ENCODE measurements at places on chromosomes 12 and 14. TPM values are rescaled to one million over a fixed set of nuclear protein-coding genes. Genes with fewer than 3 reads are reported as not detected.

- no peak for DNase-seq
- H3K36me3 ChIP-seq, result no peaks in the 10 kb centered on the region
- H3K4me1 ChIP-seq, result peaks cover 11% of the 10 kb centered on the region
- H3K27me3 ChIP-seq, result peaks cover 39% of the 10 kb centered on the region
Measured at GRCh38 chr12:32895688-32896431, 717 bp downstream of the PKP2 start.

The PTPRR gene
- total RNA-seq, result not detected

- no peaks in the 10 kb centered on the region for H3K36me3 ChIP-seq
- no peak overlapping the region for H3K27ac ChIP-seq
- H3K4me3 ChIP-seq, result no peak overlapping the region
- no peak for DNase-seq
Measured at GRCh38 chr12:28107679-28108078, 82.6 kb upstream of the CCDC91 start.

The NFATC4 gene
- total RNA-seq, result not detected

DNA sequence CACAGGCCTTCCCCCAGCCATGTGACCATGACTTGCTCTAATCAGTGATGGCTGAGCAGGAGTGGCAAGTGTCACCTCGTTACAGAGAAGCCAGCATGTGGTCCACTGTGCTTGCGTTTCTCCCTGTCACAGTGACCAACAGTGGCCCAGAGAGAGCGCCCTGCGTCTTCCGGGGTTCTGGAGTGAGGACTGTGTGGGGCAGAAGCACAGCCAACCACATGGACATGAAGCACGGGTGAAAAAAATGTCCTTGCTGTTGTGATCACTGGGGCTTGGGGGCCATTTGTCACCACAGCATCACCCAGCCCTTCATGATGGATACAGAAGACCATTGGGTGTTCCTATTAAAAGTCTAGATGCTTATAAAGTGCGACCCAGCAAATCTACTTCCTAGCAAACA, 174.6 kb upstream of the C14orf180 start:
- no peak overlapping the region for H3K4me3 ChIP-seq
- H3K27ac ChIP-seq, result no peak overlapping the region
- DNase-seq, result no peak

- DNase-seq, result peak; percentile 65
- H3K4me3 ChIP-seq, result no peak overlapping the region
- no peaks in the 10 kb centered on the region for H3K36me3 ChIP-seq
- H3K27me3 ChIP-seq, result peaks cover 12% of the 10 kb centered on the region
Measured at GRCh38 chr14:66395300-66395699, 90.9 kb upstream of the CCDC196 start.

DNA sequence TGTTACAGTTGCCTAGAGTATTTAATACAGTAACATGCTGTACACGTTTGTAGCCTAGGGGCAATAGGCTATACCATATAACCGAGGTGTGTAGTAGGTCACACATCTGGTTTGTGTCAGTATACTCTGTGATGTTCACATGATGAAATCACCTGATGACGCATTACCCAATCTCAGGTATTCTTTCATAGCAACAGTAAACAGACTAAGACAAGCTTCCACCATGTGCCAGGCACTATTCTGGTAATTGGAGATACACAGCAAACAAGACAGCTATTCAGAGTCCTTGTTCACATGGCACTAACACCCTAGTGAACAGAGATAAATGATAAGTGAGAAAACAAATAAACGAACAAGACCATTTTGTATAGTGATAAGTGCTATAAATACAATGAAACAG, 3.8 kb upstream of the PDE3A start:
- DNase-seq, result no peak
- peaks cover 31% of the 10 kb centered on the region for H3K27me3 ChIP-seq
- H3K27ac ChIP-seq, result no peak overlapping the region
- no peaks in the 10 kb centered on the region for H3K36me3 ChIP-seq
- H3K4me3 ChIP-seq, result no peak overlapping the region
- peaks cover 8% of the 10 kb centered on the region for H3K4me1 ChIP-seq

DNA sequence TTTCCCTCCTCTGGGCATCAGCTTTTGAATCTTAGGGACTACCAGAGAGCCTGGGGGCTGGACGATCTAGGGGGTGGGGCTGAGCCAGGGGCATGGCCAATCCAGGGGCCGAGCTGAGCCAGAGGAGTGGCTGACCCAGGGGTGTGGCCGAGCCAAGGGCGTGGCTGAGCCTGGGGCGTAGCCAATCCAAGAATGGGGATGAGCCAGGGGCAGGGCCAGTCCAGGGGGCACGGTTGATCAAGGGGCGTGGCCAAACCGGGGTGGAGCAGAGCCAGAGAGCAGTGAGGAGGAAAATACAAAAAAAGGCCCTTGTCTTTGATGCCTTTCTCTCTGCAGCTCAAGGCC, 219.3 kb upstream of the NOS1 start:
- no peaks in the 10 kb centered on the region for H3K27me3 ChIP-seq
- no peaks in the 10 kb centered on the region for H3K4me1 ChIP-seq
- no peak overlapping the region for H3K27ac ChIP-seq
- H3K4me3 ChIP-seq, result no peak overlapping the region

GRCh38 chr12:50580436-50580835, 75.7 kb downstream of the DIP2B start:
- no peaks in the 10 kb centered on the region for H3K36me3 ChIP-seq
- DNase-seq, result no peak
- H3K4me3 ChIP-seq, result no peak overlapping the region
- H3K27me3 ChIP-seq, result no peaks in the 10 kb centered on the region
- no peak overlapping the region for H3K27ac ChIP-seq
- peaks cover 7% of the 10 kb centered on the region for H3K4me1 ChIP-seq

- H3K4me1 ChIP-seq, result peaks cover 2% of the 10 kb centered on the region
- H3K27me3 ChIP-seq, result peaks cover 8% of the 10 kb centered on the region
- no peak for DNase-seq
- H3K27ac ChIP-seq, result no peak within 1 kb of the TSS
Measured at GRCh38 chr12:78864403-78864869, at the start of gene SYT1. SYT1 (plus strand) TSS chr12:78864774.

The GPR68 gene
- total RNA-seq, result 45.3 TPM

The RAD51AP1 gene
- 55.6 TPM for total RNA-seq

The MYBPC1 gene
- total RNA-seq, result not detected

DNA sequence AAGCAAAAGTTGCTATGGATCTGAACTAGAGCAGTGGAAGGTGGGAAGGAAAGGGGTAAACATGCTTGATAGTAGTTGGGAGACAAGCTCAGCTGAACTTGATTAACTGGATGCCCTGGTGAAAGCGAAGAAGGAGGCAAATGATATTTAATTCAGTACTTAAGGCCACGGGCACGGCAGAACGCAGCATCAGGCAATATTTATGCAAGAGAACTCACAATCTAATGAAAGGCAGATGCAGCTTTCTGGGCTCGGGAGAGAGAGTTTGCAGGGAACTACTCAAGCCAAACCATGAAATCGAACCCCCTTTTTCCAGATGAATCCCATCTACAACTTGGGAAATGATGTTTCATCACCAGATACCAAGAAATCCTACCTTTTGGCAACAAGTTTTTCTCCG, 3.5 kb upstream of the CNIH1 start:
- no peak for DNase-seq
- H3K27ac ChIP-seq, result no peak overlapping the region
- H3K36me3 ChIP-seq, result peaks cover 6% of the 10 kb centered on the region
- H3K4me3 ChIP-seq, result no peak overlapping the region
- peaks cover 18% of the 10 kb centered on the region for H3K4me1 ChIP-seq
- peaks cover 18% of the 10 kb centered on the region for H3K27me3 ChIP-seq

DNA sequence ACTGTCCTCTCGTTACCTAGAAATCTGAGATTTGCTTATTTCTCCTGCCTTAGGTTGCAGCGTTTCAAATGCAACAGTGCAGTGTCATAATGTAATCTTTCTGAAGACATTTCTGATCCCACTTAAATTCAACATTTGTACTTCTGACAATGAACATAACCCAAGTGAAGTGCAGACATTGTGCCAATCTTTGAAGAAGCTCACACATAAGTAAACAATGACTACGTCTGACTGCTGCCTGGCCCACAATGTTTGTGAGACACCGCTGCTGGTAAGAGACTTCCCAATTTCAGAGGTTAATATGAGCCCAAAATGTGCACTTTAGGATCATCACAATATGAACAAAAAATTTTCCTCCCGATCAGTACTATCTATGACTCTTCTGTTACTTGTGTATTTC, 84.6 kb upstream of the BCL2L14 start:
- no peak overlapping the region for H3K4me3 ChIP-seq
- no peak for DNase-seq
- peaks cover 31% of the 10 kb centered on the region for H3K36me3 ChIP-seq
- H3K27ac ChIP-seq, result no peak overlapping the region

DNA sequence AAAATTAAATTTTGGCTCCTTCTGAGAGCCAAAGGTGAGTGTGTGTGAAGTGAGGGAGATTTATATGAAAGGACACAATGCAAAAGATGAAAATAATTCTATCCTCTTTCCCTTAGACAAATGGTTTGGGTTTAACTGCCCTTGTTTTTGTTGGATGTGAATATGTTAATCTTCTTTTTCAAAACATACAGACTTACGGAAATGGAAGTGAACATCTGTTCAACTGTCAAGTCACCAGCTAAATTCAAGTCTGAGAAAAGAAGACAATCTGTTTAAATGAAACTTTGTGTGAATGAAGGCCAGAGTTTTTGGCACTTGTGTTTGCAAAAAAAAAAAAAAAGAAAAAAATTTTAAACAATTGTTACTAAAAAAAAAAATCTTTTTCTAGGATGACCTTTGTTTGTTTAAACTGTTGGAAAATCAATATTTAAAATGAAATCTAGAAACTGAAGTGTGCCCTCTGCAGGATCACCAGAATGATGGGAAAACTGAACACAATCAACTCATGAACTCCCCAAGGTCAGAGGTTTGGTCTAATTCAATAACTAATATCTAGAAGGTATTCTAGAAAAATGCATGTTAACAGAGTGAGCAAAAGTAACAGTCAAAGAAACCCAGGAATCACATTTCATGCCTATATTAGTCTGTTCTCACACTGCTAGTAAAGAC, 448.8 kb downstream of the FLRT2 start:
- no peak for DNase-seq
- no peaks in the 10 kb centered on the region for H3K4me1 ChIP-seq
- H3K27me3 ChIP-seq, result no peaks in the 10 kb centered on the region
- peaks cover 4% of the 10 kb centered on the region for H3K36me3 ChIP-seq
- H3K27ac ChIP-seq, result no peak overlapping the region
- H3K4me3 ChIP-seq, result no peak overlapping the region

The HPD gene
- total RNA-seq, result not detected

The KHNYN gene
- total RNA-seq, result 55.4 TPM

The TAS2R50 gene
- 1.4 TPM for total RNA-seq

DNA sequence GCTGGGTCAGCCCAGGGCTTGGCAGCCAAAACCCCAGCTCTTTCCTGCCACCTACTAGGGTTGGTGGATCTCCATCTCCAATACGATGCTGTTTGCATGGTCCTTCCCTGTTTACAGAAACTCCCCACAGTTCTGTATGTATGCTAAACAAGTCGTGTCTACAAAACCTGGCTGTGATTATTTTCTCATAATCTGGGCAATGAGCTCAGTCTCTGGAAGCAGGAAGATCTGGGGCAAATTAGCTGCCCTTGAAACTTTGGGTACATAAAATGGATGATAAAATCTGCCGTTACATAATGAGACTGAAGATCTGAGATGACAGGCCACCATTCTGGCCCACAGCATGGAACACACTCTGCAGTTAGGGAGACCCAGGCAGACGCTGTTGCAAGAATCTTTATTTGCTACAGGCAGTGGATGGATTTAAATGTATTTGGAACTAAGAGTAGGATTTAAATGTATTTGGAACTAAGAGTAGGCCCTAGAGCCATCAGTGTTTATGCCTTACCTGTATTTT, 31.7 kb downstream of the ACADS start:
- H3K27me3 ChIP-seq, result peaks cover 4% of the 10 kb centered on the region
- no peak overlapping the region for H3K27ac ChIP-seq
- peaks cover 6% of the 10 kb centered on the region for H3K36me3 ChIP-seq
- no peaks in the 10 kb centered on the region for H3K4me1 ChIP-seq

- no peaks in the 10 kb centered on the region for H3K27me3 ChIP-seq
- H3K4me1 ChIP-seq, result peaks cover 50% of the 10 kb centered on the region
- no peak overlapping the region for H3K4me3 ChIP-seq
- no peak for DNase-seq
- H3K27ac ChIP-seq, result no peak overlapping the region
Measured at GRCh38 chr12:76022506-76022905, 9.1 kb downstream of the PHLDA1 start.

The MAP3K9 gene
- total RNA-seq, result 6.7 TPM

- no peak overlapping the region for H3K4me3 ChIP-seq
- no peak for DNase-seq
- H3K4me1 ChIP-seq, result peaks cover 13% of the 10 kb centered on the region
- H3K27me3 ChIP-seq, result no peaks in the 10 kb centered on the region
- no peak overlapping the region for H3K27ac ChIP-seq
Measured at GRCh38 chr12:176321-177181, 37.4 kb downstream of the SLC6A12 start.

The EML5 gene
- 1.7 TPM for total RNA-seq

DNA sequence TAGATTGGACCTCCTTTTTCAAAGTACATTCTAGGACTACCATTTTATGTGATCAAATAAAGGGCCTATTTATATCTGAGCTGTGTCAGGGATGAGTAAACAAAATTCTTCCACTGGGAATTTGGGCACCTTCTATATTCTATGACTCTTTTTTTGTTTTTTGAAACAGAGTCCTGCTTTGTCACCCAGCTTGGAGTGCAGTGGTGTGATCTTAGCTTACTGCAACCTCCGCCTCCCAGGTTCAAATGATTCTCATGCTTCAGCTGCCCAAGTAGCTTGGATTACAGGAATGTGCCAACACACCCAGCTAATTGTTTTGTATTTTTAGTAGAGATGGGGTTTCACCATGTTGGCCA, 64.8 kb downstream of the DRAM1 start:
- H3K36me3 ChIP-seq, result no peaks in the 10 kb centered on the region
- H3K4me3 ChIP-seq, result no peak overlapping the region
- peaks cover 2% of the 10 kb centered on the region for H3K4me1 ChIP-seq
- peaks cover 21% of the 10 kb centered on the region for H3K27me3 ChIP-seq
- DNase-seq, result no peak

DNA sequence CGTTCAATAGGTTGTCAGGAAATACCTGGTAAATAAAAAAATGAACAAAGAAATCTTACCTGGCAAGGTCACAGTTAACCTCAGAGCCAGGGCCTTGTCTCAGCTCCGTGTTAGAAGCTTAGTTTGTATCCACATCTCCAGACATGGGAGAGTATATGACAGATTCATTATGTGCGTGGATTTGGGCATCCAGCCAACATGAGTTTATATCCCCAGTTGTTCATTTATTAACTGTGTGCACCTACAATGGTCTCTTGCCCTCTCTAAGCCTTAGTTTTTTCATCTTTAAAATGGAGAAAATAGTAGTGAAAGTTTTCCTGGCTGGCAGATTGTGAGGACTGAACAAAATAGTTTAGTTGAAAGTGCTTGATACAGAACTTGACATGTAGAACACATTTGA, 437.8 kb downstream of the NPAS3 start:
- H3K27ac ChIP-seq, result no peak overlapping the region
- no peak overlapping the region for H3K4me3 ChIP-seq
- H3K4me1 ChIP-seq, result no peaks in the 10 kb centered on the region
- no peaks in the 10 kb centered on the region for H3K27me3 ChIP-seq
- DNase-seq, result no peak

GRCh38 chr12:63064080-63064479, 86.9 kb downstream of the AVPR1A start:
- no peaks in the 10 kb centered on the region for H3K27me3 ChIP-seq
- DNase-seq, result no peak
- no peaks in the 10 kb centered on the region for H3K4me1 ChIP-seq

Data from activated CD8-positive, alpha-beta T cell treated with anti-CD3 and anti-CD28 coated beads, Interleukin-2, amount 10 ng/mL, durations not matched to agents 7 days and 5 days (primary cell).